HuH-7.5 (cell line): ENCODE measurements at places on chromosomes 1 and 21.

DNA sequence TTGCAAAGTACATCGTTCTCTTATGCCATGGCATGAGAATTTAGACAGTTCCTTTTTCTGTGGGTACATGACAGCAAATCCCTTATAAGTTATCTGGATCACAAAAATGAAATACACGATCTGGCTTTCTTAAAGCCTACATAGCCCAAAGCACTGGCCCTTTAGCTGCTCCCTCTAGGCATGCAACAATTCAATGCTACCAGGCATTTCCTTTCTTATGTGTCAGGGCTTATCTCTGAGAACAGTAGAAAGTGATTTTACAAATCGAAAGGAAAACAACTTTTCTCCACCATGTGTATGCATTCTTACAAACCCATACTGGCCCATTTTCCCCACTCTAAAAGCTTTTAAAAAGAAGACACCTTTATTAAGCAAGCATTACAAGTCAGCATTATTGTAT lies 139.7 kb downstream of the GRIK1 start:
- DNase-seq: no peak

DNA sequence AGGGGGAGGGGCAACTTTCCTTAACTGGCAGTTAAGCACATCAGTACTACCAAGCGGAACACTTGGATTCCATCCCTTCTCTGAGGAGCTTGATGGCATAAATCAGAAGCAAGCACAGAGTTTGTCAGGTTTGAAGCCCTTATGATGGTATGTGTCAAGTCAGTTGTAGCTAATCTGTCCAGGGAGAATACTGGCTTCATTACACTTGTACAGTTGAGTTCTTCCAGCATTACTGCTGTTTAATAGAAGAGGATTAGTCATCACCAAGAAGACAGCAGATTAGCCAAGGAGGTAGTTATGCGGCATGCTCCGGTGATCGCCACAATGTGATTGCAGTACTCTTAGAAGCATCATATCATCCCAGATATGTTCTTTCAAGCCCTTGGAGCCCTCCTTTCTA lies 2.1 kb upstream of the TDRD5 start:
- no peak for DNase-seq

DNA sequence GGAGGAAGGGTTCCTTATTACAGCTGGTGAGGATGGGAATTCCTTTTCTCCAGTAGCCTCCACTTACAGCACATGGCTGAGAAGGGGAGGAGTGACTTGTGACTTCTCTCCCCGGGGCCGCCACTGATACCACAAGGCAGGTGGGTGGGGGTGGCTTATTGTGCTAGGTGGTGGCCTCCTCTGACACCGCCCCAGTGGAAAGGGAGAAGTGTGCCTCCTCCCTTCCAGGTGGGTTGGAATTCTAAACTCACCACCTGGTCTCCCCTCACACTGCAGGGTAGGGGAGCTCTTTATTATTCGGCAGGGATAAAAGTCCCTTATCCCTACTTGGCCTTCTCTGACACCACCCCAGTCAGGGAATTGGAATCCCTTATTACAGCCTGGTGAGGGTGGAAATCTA lies 89.5 kb downstream of the CCDC30 start:
- DNase-seq: no peak

DNA sequence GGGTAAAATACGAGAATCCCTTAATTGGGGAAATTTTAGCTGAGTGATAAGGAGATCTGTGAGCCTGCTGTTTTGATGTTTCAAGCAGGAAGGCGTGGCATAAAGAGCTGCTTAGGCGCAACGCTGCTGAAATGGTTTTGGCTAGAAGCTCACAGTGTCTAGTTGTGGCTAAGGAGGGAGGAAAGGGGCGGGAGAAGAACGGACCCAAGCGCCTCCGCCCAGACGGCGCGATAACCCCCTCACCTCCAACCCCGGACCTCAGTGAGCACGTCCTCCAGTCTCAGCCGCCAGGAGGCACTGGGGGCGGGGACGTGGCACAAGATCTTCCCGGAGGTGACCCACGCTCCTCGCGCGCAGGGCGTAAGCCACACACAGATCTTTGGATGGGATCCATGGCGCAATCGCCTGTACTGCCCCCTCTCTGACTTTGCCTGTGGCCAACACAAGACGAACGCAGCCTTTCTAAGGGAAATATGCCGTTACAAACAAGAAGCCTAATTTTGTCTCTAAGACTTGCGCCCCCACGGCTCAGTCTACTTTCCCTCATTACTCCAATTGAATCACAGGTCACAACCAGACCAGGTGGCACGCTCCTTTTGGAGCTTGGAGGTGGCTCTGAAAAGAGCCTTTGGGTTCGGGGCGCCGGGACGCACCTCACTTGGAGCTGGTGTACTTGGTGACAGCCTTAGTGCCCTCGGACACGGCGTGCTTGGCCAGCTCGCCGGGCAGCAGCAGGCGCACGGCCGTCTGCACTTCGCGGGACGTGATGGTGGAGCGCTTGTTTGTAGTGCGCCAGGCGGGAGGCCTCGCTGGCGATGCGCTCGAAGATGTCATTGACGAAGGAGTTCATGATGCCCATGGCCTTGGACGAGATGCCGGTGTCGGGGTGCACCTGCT lies 23.4 kb upstream of the RNF187 start:
- DNase-seq: no peak

DNA sequence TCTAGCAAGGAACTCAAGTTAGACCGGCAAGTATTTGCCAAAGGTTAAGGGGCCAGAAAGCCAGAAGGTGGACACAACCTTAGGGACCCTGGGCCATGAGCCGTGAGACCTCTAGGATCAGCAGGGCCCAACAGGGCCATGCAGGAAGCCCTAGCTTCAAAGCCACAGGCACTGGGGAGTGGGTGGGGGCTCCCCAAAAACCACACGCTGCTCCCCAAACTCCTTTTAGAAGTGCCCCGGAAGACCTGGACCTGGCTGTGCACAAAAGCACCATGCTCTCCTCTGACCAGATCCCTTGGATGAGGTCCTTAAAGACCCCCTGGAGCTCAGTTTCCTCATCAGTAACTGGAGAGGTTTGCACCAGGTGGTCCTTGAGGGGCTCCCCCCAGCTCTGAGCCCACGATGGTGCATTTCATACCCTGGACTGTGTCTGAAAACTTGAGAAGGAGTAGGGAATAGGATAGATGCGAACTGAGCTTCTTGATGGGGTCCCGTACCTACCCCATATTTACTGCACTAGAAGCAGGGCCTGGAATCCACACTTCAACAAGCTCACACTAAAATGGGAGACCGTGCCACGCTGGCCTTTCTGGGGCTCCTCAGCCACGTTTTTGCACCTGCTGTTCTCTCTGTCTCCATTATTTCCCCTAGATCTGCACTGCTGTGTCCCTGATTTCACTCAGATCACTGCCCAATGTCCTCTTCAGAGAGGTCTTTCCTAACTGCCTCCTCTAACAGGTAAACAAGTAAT lies 40.6 kb upstream of the LBR start:
- no peak for DNase-seq

- DNase-seq: no peak
These were observed 41.4 kb downstream of the ACOT7 start for GRCh38 chr1:6352138-6352563.

- DNase-seq: no peak
These were observed 20.2 kb downstream of the PRAMEF20 start for GRCh38 chr1:13430495-13430894.

DNA sequence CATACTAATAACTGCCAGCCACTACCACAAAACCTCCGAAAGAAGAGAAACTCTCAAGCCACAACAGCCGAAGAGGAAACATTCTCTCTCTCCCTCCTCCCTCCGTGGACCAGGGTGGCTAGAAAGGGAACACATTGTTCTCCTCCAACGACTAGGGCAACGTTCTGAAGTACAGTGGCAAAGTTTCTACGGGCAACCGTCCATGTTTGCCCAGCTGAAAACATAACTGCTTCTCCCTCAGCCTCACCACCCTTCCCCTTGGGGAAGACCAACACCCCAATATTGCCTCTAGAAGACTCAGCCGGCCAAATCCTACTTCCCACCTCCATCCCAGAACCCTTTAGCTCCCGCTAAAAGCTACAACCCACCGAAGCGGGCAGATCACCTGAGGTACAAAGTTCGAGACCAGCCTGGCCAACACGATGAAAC lies 2.0 kb downstream of the GLUL start:
- no peak for DNase-seq

- no peak for DNase-seq
These were observed 105.0 kb downstream of the PRRX1 start for GRCh38 chr1:170768929-170769328.

- no peak for DNase-seq
These were observed 56.7 kb upstream of the PUM1 start for GRCh38 chr1:31122101-31122735.

DNA sequence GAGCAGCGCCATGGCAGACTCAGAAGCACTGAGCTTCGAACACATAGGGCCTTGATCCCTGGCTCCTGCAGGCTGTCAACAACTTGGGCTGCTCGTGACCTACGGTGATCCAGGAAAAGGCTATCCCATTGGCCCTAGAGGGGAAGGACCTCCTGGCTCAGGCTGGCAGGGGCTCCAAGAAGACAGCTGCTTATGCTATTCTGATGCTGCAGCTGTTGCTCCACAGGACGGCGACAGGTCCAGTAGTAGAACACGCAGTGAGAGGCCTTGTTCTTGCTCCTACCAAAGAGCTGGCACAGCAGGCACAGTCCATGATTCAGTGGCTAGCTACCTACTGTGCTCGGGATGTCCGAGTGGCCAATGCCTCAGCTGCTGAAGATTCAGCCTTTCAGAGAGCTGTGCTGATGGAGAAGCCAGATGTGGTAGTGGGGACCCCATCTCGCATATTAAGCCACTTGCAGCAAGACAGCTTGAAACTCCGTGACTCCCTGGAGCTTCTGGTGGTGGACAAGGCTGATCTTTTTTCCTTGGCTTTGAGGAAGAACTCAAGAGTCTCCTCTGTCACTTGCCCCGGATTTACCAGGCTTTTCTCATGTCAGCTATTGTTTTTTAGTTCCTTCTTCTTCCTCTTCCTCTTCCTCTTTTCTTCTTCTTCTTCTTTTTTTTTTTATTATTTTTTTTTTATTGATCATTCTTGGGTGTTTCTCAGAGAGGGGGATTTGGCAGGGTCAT lies 18.9 kb downstream of the ITLN2 start:
- DNase-seq: no peak

DNA sequence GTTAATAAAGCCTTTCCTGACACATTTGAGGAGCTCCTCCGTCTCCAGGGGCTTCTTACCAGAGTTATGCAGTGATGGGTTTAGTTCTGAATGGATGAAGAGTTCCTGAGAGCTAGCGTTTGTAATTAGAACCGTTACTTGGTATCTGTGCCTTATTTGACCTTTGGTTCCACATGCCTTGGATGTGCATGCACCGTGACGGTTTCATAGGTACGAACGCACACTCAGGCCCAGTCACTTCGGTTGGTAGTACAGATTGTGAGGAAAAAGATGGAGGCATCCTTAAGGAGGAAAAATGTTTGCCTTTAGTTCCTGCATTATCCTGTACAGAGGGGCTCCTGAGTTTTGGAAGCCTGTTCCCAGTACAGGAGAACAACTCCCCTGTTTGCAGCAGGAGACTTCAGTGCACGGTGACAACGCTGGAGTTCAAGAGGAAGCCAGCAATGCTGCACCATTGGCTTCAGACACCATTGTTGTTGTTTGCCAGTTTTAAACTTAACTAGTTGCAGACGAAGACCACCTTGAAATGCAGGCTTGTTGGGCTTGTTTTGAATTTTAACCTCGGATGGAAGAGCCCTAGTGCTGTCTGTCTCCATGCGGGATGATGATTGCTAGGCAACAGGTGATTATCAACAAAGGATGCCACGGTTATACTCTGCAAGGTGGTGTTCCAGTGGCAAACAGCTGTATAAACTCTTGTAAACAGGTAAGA lies 8.2 kb downstream of the RBM15 start:
- no peak for DNase-seq

GRCh38 chr1:43293896-43294760 lies 6.7 kb upstream of the TIE1 start:
- DNase-seq: no peak

- DNase-seq: no peak
These were observed 56.0 kb downstream of the ZMYM4 start for GRCh38 chr1:35324486-35324885.

DNA sequence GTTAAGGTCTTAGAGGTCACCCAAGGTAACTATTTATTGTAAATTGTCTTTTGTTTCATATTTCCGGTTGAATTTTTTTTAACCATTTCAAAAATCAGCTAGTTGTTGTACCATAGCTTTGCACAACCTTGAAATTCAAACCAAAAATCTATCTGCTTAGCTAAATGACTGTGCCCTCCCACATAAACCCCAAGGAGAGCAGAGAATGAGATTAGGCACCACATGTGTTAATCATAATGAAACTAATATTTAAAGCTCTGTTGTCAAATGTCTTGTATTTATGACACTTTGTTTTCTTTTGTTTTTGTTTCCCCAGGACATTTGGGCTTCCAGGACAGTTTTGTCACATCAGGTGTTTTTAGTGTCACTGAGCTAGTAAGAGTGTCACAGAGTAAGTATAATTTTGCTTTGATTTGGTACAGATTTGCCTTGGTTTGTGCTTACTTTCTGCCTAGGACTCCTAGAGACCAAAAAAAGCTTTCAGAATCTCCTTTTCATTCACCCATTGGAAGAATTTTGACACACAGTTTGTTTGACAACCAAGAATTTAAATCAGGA lies 249.9 kb downstream of the NFIA start:
- DNase-seq: no peak

DNA sequence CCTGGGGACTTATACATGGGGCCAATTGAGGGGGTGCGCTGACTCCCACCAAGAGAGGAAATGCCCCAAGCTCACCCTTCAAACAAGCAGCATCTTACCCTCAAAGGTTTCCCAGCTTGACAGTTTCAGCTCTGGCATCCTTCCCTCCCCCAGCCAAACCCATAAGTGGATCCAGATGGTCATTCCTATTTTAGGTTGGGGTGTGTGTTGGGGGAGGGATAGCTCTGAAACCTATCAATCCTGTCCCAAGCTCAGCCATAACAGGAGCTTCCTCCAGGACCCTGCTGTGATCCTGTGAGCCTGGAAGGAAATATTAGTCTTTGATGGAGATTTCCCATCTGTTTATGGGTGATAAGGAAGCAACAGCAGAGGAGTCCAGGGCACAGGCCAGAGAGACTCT lies 3.4 kb upstream of the TMEM222 start:
- no peak for DNase-seq

- DNase-seq: peak; percentile 5
These were observed 253.2 kb downstream of the CRB1 start for GRCh38 chr1:197521118-197521739.

- DNase-seq: no peak
These were observed 470 bp upstream of the RTCA start for GRCh38 chr1:100265562-100265930.
